ENCODE measurements at places on chromosomes 13 and 19. TPM values are rescaled to one million over a fixed set of nuclear protein-coding genes. Genes with fewer than 3 reads are reported as not detected.

Gene CCDC159
- 14.6 TPM for total RNA-seq

Gene KLF1
- total RNA-seq = 0.84 TPM

Gene CASP14
- total RNA-seq = not detected

Gene UHRF1
- 212 TPM for total RNA-seq

Gene ZNF611
- 24.2 TPM for total RNA-seq

Gene SEMA6B
- 0.91 TPM for total RNA-seq

Gene GPR108
- total RNA-seq = 74.0 TPM

Gene ZNF429
- 9.0 TPM for total RNA-seq
